Gastrocnemius medialis (tissue), 4 donors: ENCODE measurements at places on chromosomes 1 and 21.

- no peak for DNase-seq
Measured at GRCh38 chr1:25043228-25043580, 113.1 kb upstream of the RUNX3 start.

DNA sequence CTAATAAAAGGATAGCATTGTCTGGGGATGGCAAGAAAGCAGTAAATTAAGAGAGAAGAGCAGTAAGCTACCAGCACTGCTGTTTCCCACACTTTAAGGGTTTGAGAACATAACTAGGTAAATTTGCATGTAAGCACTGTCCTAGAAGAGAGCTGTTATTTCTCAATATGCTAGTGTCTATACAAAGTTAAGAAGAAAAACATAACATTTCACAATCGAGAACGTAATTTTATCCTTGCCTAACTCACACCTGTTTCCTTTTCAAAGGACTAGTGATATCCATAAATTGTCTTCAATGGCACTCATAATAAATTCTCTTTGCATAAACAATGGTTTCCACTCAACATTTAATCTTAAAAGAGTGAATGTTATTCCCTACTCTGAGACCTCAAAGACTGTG is 576.0 kb downstream of the PTBP2 start:
- DNase-seq: no peak

- DNase-seq: no peak
Measured at GRCh38 chr1:245693941-245694752, 539.4 kb downstream of the KIF26B start.

GRCh38 chr1:14939527-14940284 is 213.8 kb upstream of the TMEM51 start:
- DNase-seq: no peak

- no peak for DNase-seq
Measured at GRCh38 chr1:21537511-21537931, 28.3 kb downstream of the ALPL start.

- DNase-seq: no peak
Measured at GRCh38 chr1:81498471-81499462, 302.0 kb upstream of the ADGRL2 start.

DNA sequence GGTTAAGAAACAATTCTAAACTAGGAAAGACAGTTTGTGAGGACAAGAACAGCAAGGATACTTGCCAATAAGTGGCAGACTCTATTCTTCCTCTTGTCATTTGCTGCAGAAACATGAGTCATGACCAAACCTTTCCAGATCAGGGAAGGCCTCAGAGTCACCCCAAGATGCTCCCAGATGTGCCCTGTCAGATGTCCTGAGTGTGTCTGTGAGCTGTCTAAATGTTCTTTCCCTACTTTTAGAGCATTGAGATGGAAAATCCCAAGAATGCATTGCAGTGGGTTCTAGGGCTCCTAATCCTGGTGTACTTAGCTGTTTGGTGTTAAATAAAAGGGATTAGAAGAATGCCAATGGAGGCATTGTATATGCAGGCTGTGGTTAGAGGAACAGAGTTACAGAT is 57.5 kb upstream of the KIAA0040 start:
- DNase-seq: peak; percentile 55

- DNase-seq: no peak
Measured at GRCh38 chr1:165647517-165647916, 16.5 kb downstream of the MGST3 start.

GRCh38 chr1:219771080-219771479 is 157.3 kb downstream of the SLC30A10 start:
- DNase-seq: no peak
